Small intestine (tissue), 16 donors: ENCODE measurements at places on chromosomes 5 and 9. TPM values are rescaled to one million over a fixed set of nuclear protein-coding genes. Genes with fewer than 3 reads are reported as not detected.

DNA sequence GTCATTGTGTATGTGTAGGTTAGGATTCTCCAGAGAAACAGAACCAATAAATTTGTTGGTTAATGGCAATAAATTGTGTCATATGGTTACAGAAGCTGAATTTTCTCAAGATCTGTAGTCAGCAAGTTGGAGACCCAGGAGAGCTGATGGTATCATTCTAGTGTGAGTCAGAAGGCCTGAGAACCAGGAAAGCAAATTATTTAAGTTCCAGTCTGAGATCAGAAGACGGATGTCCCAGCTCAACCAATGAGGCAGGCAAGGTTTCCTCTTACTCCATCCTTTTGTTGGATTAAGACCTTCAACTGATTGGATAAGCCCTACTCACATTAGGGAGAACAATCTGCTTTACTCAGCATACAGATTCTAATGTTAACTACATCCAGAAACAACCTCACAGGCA, 656.3 kb downstream of the ANXA1 start:
- no peak overlapping the region for H3K4me3 ChIP-seq
- no peak overlapping the region for H3K27ac ChIP-seq
- no peaks in the 10 kb centered on the region for H3K27me3 ChIP-seq
- no peaks in the 10 kb centered on the region for H3K36me3 ChIP-seq
- no peak for DNase-seq

DNA sequence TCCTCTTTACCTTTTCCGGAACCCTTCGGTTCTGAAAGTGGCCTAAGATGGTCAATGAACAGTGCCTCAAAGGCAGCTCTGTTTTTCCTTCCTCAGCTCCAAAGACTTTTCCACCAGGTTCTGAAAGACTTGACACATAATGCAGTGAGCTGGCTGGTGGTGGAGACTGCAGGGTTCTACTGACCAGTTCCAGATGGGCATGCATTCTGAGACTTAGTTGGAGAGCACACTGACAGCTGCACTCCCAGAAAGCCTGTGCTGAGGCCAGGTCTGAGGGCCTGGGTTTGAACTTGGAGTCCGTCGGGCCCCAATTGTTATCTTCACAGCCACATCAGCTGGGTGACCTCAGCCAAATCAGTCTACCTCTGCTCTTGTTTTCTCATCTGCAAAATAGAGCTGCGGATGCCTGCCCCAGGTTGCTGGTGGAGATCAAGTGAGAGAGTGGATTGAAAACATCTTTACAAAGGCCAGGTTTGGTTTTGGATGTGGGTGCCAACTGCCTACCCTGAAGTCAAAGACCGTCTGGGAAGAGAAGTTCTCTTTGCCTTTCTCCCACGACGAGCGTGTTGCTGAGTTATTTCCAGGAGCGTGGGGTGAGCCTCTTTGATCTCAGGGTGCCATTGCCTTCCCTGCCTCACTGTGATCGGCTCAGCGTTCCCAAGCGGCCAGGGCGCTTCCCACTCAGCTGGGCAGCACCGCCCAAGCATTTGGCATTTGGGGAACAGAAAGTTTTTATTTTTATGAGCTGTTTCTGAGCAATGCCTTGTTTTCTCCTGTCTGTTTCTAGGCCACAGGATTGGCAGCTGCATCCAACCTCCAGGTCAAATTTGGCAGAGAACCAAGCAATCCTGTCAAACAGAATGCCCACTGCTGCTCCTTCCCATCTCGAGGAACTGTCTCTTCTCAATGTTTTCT, 54.9 kb downstream of the RAD23B start:
- peaks cover 2% of the 10 kb centered on the region for H3K36me3 ChIP-seq
- H3K4me3 ChIP-seq = no peak overlapping the region
- no peaks in the 10 kb centered on the region for H3K4me1 ChIP-seq
- no peaks in the 10 kb centered on the region for H3K27me3 ChIP-seq
- no peak for DNase-seq

GRCh38 chr9:35522187-35522586, 32.3 kb downstream of the RUSC2 start:
- no peak for DNase-seq
- no peaks in the 10 kb centered on the region for H3K36me3 ChIP-seq
- no peak overlapping the region for H3K4me3 ChIP-seq
- H3K4me1 ChIP-seq = peaks cover 3% of the 10 kb centered on the region
- no peak overlapping the region for H3K27ac ChIP-seq

DNA sequence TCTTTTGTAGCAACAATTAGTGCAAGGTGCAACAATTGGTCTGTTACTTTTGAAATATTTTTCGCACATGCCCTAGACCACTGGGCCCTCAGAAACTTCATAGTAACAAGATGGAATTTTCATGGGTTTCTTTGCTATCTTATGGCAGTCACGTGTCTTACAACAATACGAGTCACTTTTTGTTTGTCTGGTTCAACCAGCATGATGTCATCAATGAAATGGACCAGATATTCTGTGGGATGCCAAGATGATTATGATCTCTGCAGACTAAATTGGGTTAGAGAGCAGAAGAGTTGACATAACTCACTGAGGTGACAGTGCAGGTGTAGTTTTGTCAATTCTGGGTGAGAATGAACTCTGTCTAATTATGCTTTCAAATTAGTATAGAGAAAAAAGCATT, 239.6 kb upstream of the RIOK2 start:
- no peak for DNase-seq
- H3K27me3 ChIP-seq = no peaks in the 10 kb centered on the region
- H3K4me3 ChIP-seq = no peak overlapping the region
- no peak overlapping the region for H3K27ac ChIP-seq
- H3K4me1 ChIP-seq = no peaks in the 10 kb centered on the region

DNA sequence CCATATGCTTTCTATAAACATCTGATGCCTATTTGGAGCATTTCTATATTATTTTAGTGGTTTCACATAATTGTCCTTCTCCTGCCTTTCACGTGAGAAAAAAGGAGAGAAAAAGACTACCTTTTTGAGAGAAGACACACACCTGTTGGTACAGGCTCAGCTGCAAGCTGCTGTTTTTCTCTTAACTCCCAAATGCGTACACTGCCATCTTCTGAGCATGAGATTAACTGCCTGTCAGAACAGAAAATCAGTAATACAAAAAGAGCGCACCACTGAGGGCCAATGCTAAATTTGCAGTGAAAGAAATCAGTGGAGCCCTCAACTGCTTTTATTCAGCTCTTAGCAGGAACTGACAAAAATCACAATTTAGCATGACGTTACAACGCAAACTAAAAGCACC, 54.9 kb downstream of the WDR41 start:
- no peak overlapping the region for H3K4me3 ChIP-seq
- H3K4me1 ChIP-seq = no peaks in the 10 kb centered on the region
- H3K36me3 ChIP-seq = peaks cover 4% of the 10 kb centered on the region
- no peak overlapping the region for H3K27ac ChIP-seq
- peak; percentile 7 for DNase-seq

DNA sequence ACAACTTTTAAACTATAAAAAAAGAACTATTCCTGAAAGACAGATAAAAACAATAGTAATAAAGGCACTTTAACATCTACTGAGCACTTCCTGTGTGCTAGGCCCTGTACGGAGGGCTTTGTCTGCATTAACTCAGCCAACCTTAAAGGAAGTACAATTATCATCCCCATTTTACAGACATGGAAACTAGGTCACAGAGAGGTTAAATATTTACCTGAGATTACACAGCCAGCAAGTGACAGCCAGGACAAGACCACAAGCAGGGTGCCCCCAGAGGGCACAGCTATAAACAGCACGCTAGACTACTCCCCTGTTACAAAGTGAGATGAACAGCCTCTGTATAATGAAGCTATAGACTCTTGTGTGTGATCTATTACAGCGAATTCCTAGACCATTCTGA, 25.5 kb downstream of the DDX31 start:
- H3K36me3 ChIP-seq = peaks cover 17% of the 10 kb centered on the region
- no peak overlapping the region for H3K4me3 ChIP-seq
- H3K27ac ChIP-seq = no peak overlapping the region
- H3K4me1 ChIP-seq = peaks cover 5% of the 10 kb centered on the region

DNA sequence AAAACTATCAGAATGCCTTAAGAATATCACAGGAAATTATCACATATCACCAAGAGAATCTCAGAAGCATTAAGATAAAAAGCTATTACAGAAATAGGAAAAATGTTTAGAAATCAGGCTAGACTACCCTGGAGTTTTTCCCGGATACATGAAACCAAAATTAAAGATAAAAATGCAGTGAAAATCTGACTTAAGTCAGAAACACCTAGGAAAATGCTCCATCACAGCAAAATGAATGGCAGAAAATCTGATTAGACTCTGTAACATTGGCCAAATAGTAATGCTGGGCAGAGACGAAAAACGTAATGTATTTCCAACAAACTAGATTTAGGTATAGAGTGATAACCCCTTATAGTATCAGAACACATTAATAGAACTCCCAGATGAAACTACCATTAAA, 1626.7 kb upstream of the C9orf72 start:
- no peak for DNase-seq
- H3K27ac ChIP-seq = no peak overlapping the region
- H3K36me3 ChIP-seq = no peaks in the 10 kb centered on the region

GRCh38 chr9:36748322-36748899, 175.7 kb downstream of the MELK start:
- H3K36me3 ChIP-seq = no peaks in the 10 kb centered on the region
- peaks cover 6% of the 10 kb centered on the region for H3K27me3 ChIP-seq
- H3K4me1 ChIP-seq = no peaks in the 10 kb centered on the region
- no peak overlapping the region for H3K4me3 ChIP-seq

GRCh38 chr5:172065431-172066065, 59.1 kb upstream of the FBXW11 start:
- no peak overlapping the region for H3K27ac ChIP-seq
- peaks cover 14% of the 10 kb centered on the region for H3K36me3 ChIP-seq
- no peaks in the 10 kb centered on the region for H3K4me1 ChIP-seq
- H3K4me3 ChIP-seq = no peak overlapping the region
- DNase-seq = no peak
- H3K27me3 ChIP-seq = no peaks in the 10 kb centered on the region

DNA sequence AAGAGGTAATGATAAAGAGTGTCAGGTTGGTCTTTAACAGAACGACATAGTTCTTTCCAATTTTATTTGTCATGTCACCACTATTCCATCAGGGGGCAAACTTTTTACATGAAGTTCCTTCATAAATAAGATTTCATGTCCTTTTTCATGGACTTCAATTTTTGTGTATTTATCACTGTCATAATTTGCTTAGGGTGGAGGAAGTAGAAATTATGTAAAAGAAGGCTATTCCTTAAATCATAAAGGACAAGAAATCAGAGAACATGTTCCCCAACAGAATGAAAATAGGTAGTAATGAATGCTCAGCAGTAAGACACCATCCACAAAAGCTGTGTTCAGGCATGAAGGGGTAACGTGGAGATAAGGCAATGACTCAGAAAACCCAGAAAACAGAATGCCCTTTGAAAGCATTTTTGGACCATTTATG, 72.7 kb downstream of the ZFAND5 start:
- no peak overlapping the region for H3K4me3 ChIP-seq
- DNase-seq = peak; percentile 57
- no peaks in the 10 kb centered on the region for H3K36me3 ChIP-seq

DNA sequence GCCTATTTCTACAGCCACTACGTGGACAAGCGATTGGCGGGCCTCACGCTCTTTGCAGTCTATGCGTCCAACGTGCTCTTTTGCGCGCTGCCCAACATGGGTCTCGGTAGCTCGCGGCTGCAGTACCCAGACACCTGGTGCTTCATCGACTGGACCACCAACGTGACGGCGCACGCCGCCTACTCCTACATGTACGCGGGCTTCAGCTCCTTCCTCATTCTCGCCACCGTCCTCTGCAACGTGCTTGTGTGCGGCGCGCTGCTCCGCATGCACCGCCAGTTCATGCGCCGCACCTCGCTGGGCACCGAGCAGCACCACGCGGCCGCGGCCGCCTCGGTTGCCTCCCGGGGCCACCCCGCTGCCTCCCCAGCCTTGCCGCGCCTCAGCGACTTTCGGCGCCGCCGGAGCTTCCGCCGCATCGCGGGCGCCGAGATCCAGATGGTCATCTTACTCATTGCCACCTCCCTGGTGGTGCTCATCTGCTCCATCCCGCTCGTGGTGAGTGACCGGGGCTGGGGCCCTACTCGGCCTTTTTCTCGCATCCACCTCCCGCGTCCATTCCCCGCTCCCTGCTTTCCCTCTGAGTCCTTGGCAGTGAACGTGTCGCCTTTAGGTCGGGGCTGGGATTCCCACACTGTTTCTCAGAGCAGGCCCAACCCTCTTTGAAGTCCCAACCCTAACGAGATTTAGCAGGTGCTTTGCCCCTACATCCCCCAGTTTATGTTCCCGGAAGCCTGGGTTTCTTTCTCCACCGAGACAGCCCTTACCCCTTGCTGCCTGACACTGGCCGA, 1.8 kb downstream of the PTGER4 start:
- no peaks in the 10 kb centered on the region for H3K27me3 ChIP-seq
- no peak overlapping the region for H3K27ac ChIP-seq
- peak; percentile 65 for DNase-seq
- no peaks in the 10 kb centered on the region for H3K4me1 ChIP-seq

DNA sequence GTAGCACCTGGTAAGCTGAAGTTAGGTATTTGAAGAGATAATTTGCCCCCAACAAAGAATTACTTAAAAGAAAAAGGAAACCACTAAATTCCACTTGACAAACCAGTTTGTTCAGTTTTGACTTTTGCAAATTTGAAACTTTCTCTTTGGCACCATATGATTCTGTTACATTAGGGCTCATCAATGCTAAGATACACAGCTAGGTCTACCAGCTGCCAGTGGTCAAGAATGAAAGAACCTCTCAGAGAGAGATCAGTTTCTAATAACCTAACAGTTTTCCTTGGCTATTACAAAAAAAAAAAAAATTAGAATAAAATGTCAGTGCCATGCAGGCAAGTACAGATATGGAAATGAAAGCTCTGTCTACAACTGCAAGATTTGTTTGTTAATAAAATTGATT, 92.3 kb downstream of the CAAP1 start:
- H3K27ac ChIP-seq = no peak overlapping the region
- no peak overlapping the region for H3K4me3 ChIP-seq
- H3K36me3 ChIP-seq = no peaks in the 10 kb centered on the region
- no peaks in the 10 kb centered on the region for H3K4me1 ChIP-seq

DNA sequence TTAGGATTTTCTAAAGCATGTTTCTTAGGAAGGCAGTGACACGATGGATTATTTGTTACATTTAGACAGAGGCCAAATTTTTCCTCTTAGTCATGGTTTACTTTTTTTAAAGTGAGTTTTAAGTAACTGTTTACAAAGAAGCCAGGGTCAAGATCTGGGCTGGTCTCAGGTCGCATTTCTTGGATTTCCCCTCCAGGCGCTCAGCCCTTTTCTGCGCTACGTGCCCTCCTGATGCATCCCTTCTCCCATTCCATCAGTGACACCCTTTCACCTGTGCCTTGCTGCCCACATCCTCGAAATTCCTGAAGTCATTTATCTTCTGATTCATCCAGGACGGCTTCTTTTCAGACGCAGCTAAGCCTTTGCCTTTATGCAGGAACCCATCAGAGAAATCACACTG, 330.3 kb downstream of the IRX1 start:
- no peaks in the 10 kb centered on the region for H3K36me3 ChIP-seq
- H3K4me3 ChIP-seq = no peak overlapping the region
- DNase-seq = no peak
- no peaks in the 10 kb centered on the region for H3K27me3 ChIP-seq

The SPOUT1 gene
- polyA plus RNA-seq = 21.0 TPM

The CCDC187 gene
- not detected for polyA plus RNA-seq

The C5orf63 gene
- 4.9 TPM for polyA plus RNA-seq

The PRR16 gene
- not detected for polyA plus RNA-seq

The CD14 gene
- 9.2 TPM for polyA plus RNA-seq

The GABRA6 gene
- polyA plus RNA-seq = not detected
